ENCODE measurements at places on chromosomes 13 and 19.

DNA sequence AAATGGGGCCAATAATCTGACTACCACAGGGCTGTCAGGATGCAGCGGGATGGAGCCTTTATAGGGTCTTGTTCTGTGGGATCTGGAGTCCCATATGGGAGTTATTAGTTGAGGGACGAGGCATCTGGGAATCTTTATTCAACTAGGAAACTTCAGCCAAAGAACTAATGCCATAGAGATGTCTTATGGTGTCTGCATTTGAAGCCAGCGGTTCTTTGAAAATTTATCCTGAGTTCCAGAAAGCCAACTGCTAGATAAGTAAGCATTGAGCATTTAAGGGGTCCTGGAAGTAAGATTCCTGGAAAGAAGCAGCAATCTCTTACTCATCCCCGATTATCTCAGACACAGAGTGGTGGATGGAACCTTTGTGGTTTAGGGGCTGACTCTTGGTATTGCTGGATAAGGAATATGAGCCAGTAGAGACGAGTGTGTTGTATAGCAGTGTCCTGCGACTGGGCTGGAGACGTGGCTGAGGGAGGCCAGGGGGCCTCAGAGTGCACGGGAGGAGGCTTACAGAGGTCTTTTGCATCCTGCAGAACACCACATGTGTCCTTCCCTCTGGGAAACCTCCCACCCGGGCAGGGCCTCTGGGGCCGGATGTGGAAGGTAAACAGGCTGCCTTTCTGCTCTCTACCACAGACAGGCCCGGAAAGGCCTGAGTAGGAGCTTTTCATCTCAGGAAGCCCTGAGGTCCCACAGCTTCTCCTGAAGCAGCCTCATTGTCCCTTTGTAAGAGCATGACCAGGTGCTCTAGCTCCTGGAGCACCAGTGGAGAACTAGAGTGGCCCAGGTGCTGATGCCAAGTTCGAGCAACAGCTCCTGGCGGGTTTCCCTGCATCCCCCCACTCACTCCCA lies 28.8 kb downstream of the ACTN4 start:
- no peak for DNase-seq

DNA sequence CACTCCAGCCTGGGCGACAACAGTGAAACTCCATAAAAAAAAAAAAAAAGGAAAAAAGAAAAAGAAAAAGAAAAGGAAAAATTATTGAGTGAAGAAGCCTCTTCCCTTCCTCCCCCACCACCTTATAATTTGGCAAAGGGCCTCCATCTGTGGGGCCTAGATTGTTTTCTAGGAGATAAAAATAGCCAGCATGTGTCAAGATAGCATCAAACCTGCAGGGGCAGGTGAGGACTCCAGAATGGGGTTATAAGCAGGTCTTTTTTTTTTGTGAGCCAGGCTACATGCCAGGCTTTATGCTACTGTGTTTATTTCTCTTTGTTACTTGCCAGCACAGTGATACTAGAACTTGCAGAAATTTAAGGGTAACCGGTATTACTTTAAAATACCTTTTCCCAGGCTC lies 11.7 kb upstream of the TRIM13 start:
- no peak for DNase-seq

DNA sequence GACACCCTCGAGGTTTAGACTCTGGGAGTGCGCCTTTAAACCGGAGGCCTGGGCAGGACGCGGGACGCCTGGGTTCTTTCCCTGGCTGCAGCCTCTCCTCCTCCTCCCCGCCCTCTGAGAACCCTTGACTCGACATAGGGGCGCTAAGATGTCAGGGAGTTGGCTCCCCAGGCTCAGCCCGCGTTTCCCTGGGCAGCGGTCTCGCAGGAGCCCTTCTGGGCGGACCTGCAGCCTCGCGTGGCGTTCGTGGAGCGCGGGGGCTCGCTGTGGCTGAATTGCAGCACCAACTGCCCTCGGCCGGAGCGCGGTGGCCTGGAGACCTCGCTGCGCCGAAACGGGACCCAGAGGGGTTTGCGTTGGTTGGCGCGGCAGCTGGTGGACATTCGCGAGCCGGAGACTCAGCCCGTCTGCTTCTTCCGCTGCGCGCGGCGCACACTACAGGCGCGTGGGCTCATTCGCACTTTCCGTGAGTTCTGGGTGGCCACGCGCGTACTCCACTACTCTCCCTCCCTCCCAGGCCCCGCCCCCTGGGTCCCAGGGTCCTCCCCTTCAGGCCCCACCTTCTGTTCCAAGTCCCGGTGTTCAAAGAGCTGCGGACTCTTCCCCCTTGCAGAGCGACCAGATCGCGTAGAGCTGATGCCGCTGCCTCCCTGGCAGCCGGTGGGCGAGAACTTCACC lies 1.3 kb downstream of the ICAM5 start:
- DNase-seq = no peak

- DNase-seq = no peak
These were observed 17.6 kb downstream of the RANBP3 start for GRCh38 chr19:5960005-5961001.

- no peak for DNase-seq
These were observed 11.1 kb upstream of the ZNF613 start for GRCh38 chr19:51916167-51916566.

DNA sequence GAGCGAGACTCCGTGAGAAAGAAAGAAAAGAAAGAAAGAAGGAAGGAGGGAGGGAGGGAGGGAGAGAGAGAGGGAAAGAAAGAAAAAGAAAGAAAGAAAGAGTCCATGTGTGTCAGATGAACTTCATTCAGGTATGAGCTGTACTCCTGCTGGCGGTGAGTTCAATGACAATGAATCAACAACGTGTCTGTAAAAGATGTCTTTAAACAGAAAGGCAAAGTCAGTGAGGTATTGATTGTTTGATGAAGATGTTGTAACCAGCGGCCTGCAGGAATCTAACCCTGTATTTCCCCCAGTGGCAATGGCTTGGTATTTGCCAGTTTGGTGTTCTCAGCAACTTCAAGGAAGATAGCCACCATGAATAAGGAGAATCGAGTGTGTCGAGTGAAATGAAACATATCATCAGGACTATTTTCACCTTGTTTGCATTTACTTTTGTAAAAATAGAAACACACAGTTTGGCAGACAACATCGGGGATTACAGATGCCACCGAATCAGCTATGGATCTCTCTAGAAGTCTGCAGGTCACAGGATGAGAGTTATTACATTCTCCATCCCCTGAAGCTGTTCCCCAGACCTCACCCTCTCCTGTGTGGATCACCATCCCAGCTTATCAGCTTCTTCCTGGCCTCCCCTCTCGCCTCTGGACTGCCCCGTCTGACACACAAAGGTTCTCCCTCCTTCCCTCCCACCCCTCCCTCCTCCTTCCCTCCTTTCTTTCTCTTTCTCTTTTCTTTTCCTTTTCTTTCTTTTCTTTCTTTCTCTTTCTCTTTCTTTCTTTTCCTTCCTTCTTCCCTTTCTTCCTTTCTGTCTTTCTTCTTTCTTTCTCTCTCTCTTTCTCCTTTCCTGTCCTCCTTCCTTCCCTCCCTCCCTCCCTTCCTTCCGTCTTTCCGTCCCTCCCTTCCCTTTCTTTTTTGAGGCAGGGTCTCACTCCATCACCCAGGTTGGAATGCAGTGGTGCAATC lies 8.2 kb upstream of the SBK3 start:
- no peak for DNase-seq

- DNase-seq = no peak
These were observed 20.6 kb downstream of the UBE2L5 start for GRCh38 chr13:30442926-30443325.

- no peak for DNase-seq
These were observed 182.9 kb downstream of the SLITRK6 start for GRCh38 chr13:85616275-85616674.

DNA sequence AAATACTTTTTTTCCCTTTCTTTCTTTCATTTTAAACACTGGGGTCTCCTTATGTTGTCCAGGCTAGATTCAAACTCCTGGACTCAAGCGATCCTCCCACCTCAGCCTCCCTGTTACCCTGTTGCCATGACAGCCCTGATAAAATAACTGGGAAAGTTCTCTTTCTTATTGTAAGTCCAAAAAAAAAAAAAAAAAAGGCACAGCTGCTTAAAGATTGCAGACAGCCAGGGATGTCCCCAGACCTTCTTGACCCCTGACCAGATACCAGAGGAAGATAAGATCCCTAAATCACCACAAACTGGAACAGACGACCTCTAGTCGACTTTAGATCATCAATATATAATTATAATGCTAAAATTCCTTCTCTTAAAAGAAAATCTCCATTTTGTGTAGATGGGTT lies 1.1 kb upstream of the MVB12A start:
- no peak for DNase-seq

GRCh38 chr13:32893176-32893575 lies 123.0 kb upstream of the KL start:
- no peak for DNase-seq

GRCh38 chr13:110402299-110403069 lies 95.4 kb downstream of the COL4A2 start:
- DNase-seq = no peak

GRCh38 chr19:13830741-13831536 lies 35.7 kb downstream of the ZSWIM4 start:
- no peak for DNase-seq
